ENCODE measurements at places on chromosomes 3 and 15.

DNA sequence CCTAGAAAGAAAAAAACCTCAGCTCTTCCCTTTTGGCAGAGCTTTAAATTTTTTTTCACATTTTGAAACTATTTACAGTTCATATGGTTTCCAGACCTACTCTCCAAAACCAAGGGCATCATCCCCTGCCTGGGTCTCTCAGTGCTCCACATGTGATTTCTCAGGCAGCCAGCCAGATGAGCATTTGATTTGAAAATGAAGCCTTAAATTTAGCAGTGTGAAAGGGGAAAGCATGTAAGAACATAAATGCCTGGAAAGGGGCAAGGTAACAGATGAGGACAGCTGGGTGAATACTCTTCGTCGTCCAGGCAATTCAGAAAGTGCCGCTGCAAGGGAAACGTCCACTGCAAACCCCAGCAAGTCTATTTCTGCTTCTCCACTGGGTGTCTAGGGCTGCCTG is 94.8 kb downstream of the ATP8B4 start:
- DNase-seq = no peak

DNA sequence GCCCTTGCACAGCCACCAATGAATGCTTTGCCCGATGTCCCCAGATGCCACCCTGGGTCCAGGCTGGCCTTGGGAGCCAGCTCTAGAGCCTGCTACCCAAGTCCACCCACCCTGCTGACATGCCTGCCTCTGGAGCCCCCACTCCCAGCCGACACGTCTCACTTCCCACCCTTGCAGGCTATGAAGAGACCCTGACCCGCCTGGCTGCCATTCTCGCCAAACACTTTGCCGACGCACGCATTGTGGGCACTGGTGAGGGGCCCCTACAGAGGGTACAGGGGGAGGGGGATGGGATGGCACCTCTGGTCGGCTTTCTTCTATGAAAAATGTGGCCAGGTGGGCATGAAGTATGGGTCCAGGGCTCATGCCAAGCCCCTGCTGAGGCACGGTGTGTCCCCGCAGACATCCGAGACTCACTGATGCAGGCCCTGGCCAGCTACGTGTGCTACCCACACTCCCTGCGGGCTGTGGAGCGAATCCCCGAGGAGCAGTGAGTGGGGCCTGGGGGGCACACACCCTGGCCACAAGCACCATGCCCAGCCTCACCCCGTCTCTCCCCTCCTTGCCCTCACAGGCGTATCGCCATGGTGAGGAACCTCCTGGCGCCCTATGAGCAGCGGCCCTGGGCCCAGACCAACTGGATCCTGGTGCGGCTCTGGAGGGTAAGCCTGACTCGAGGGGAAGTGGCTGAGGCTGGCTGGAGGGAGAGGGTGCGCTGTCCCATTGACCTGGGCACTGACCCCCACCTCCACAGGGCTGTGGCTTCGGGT is 6.0 kb downstream of the AMIGO3 start:
- DNase-seq = no peak

GRCh38 chr3:60027335-60027734 is 977.5 kb upstream of the CFAP20DC start:
- DNase-seq = no peak

DNA sequence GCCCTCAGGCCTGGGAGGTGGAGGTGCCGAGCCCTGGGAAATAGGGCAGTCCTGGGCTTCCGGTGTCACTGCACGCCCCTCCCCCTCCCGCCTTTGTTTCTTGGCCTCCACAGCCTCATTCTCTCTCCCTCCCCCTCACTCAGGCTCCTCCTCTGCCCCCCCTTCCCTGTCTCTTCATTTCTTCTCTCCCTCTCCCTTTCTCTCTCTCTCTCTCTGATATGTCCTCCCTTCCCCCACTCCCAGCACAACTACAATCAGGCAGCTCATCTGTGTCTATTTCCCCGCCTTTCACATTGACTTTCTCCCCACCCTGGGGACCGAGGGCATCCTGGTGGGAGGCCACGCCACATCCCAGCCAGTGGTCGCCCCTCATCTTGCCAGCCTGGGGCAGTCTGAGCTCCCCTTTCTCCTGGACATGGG is 40.2 kb downstream of the IDH2 start:
- DNase-seq = no peak

- peak; percentile 19 for DNase-seq
Measured at GRCh38 chr15:35481992-35482391, 64.0 kb downstream of the DPH6 start.

GRCh38 chr3:14847613-14848541 is 29.1 kb downstream of the FGD5 start:
- no peak for DNase-seq

DNA sequence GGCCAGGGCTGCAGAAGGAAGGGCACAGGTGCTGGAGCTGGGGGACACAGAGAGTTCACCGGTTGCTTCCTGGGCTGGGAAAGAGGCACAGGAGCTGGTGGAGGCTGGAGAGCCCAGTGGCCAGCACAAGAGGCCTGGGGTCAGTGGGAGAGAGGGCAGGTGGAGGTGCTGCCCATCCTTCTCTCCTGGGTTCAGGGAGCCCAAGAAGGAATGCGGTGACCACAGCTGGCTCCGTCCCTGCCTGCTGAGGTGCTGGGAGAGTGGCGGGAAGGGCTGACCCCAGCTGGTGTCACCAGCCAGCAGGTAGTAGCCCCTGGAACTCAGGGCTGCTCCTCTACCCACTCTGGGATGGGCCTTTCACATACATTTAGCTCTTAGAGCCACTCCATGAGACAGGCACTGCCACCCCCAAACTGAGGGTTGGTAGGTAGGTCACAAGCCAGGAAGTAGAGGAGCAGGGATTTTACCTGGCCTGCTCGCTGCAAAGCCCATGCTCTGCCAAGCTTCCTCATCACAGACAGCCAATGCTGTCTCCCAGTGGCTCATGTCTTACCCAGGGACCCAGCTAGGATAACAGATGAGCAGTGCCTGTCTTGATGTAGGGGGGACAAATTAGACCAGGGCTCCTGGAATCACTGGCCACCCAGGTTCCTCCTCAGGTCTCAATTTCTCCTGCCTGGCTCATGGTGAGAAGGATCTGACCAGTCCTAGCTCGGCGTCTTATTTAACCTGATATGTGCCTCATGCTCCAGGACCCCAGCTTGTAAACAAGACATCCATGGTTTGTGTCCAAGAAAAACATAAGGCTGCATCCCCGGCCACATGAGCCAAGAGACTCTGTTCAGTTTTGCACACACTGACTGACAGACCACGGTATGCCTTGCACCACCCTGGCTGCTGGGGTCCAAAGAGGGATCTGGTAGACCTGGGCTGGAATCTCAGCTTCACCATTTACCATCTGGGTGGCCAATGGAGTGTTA is 119.2 kb downstream of the CORO2B start:
- DNase-seq = no peak

DNA sequence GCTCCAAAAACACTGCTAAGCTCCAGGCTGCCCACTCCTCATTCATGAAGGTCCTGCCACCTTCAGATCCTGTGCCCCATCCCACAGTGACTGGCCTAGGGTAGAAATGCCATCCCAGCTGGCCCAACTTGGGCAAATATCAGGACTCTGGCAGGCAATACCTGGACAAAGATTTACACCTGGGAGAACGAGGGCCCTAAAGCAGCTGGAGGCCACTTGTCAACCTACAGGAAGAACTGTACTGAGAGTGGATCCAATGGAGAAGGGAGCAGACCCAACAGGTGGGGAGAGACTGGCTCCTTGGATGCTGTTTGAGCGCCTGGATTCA is 57.1 kb upstream of the GATA2 start:
- no peak for DNase-seq

DNA sequence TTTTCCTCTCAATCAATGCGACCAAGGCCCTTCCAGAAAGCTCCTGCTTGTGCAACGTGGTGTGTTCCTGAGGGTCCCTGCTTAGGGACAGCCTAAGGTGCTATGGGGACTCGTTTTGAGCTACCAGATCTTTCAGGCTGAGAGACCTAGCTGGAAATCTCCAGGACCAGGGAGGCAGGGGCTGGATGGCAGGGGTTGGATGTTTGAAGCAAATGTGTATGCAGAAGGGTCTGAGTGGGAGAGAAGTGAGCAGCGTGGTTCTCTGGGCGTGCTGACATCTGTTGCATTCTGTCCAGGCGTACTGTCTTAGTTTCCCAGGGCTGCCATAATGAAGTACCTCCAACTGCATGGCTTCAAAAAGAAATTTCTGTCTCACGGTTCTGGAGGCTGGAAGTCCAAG is 31.7 kb upstream of the SLCO2A1 start:
- DNase-seq = no peak

- no peak for DNase-seq
Measured at GRCh38 chr3:195522254-195523023, 20.7 kb downstream of the PPP1R2 start.

DNA sequence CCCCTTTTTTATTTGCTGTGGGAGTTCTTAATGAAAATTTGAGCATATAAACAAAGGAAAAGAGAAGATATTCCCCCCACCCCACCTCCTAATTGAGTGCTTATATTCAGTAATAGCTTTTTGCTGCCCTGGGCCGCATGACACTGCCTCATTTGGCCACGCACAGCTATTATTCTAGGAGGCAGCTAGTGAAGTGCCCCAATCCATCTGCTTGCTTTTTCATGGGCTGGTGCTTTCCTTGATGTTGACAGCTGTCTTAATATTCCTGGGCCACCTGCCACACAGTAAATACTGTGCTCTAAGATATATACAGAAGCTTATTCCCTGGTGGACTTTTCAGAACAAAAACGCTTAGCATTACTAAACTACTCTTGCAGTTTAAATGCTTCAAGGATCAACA is 3.8 kb upstream of the CRYBG3 start:
- DNase-seq = no peak

GRCh38 chr3:134057654-134058110 is 28.0 kb upstream of the SLCO2A1 start:
- DNase-seq = no peak

DNA sequence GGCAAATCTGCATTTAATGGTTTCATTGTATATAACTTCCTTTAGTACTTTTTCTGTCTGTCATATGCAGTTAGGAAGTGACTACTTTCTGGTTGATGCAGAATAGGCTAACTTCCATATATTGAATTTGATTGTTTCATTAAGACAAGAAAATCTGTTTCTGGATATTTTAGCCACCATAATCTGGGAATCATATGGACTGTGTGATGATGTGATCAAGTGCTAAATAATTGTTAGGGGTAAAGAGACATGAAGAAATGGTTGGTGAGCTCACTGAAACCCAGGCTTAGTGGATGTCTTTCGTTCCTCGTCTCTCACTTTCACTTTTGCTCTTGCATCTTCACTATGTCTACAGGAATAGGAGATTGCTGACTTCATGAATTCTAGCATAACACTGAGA is 3.5 kb upstream of the MNS1 start:
- DNase-seq = no peak

DNA sequence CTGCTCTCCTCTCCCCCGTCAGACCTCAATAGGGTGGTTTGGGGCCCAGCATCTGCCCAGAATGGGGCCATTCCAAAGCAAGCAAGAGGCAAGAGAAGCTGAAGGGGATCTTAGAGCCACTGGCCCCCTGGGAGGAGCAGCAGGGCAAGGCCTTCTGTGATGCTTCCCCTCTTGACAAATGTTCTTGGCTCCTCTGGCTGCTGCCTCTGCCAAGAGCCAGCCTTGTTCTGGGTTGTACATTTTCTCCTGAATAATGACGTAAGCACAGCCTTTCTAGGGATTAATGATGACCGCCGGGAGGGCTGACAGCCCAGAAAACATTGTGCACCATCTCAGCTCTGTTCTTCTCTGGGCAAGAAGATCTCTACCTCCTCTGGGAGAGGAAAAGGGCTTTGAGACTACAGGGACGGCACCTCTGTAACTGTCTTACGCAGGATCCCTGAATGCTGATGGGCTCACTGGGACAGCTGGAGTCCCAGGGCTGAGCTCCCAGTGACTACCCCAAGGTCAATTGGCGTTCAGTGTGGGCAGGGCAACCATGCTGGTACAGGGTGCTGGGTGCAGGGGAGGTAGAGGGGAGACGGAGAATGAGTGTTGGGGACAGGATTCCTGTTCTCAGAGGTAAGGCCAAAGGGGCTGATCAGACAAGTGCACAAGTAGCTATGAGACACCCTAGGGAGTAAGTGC is 253.3 kb downstream of the FAM43A start:
- DNase-seq = no peak

DNA sequence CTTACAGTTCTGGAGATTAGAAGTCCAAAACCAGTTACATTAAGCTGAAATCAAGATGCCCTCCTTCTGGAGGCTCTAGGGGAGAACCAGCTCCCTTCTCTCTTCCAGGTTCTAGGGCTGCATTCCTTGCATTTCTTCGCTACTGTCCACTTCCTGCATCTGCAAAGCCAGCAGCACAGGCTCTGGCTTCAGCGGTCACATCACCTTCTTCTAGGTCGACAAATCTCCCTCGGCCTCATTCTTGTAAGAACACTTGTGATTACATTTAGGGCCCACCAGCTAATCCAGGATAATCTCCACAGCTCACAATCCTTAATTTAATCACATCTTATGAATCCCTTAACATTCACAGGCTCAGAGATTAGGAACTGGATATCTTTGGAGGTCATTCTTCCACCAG is 73.8 kb downstream of the MINAR1 start:
- DNase-seq = no peak

GRCh38 chr3:17810759-17811158 is 68.3 kb upstream of the TBC1D5 start:
- no peak for DNase-seq

GRCh38 chr3:139934613-139935015 is 371 bp upstream of the CLSTN2 start:
- no peak for DNase-seq

DNA sequence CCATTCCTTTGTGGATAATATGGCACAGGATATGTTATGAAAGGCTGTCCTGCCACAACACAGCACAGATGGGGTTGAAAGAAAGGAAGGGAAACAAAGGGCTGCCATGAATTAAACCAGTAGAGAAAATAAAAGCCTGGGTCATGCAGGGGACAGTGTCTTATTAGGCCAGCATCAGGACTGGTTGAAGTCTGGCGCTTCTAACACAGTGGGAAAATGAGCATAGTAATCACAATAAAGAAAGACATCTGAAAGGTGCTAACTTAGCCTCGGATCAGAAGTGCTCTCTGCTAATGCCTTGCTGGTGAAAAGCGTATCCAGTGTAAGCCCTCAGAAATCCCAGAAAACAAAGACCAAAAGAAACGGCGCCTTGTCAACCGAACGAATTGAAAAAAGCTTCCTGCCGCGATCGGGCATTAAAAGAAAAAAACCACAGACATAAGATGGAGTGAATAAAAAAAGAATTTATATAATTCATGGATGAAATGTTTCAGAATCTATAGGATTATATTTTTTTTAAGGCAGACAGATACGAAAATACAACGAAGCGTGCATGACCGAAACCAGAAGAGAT is 566 bp upstream of the MKRN3 start:
- peak; percentile 19 for DNase-seq

- peak; percentile 44 for DNase-seq
Measured at GRCh38 chr15:79003301-79003700, 58.5 kb upstream of the CTSH start.

DNA sequence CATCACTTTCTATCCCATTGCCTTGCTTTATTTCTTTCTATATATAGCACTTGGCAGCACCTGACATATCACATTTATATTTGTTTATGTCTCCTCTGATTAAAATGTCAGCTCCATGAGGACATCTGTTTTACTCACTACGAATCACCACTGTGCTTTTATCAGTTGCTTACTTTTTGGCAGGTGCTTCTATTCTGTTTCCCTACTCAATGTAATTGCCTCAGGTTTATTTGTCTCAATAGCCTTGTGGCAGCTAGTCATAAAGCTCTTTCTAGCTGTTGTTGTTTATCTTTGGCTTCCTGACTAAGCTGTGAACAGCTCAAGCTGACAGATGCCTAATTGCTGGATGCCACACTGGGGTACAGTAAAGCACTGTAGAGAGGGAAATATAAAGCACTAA is 85.5 kb downstream of the VPS13C start:
- no peak for DNase-seq

GRCh38 chr15:63381301-63382204 is at the start of gene CA12:
CA12 (minus strand) TSS chr15:63381846; CDS start chr15:63381720, 126 bp downstream.
- no peak for DNase-seq

- peak; percentile 60 for DNase-seq
Measured at GRCh38 chr3:124887177-124887931, at the start of gene ITGB5. ITGB5 (minus strand) TSS chr3:124887365; CDS start chr3:124887000, 365 bp downstream.
